Suprapubic skin (tissue), 4 donors: ENCODE measurements at places on chromosomes 7 and 10. TPM values are rescaled to one million over a fixed set of nuclear protein-coding genes. Genes with fewer than 3 reads are reported as not detected.

DNA sequence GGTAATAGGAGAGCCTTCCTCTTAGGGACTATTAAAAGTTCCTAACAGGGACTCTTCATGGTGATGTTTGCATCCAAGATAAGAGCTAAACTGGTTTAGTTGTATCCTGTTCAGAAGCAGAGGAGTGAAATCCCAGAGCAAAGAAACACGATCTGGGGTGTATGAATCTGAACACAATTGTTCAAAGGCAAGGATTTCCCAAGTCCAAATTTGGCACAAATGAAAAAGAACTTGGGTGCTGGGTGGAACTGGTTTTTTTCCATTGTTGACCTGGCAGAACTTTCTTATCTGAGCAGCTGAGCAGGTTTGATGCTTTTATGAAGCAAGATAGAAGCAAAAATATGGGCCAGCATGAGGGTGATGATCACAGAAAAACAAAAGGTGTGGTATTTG, 6.0 kb downstream of the AGFG2 start:
- H3K4me1 ChIP-seq: peaks cover 64% of the 10 kb centered on the region
- peak overlapping the region; percentile 88 for H3K27ac ChIP-seq
- no peaks in the 10 kb centered on the region for H3K27me3 ChIP-seq
- peak overlapping the region; percentile 14 for H3K4me3 ChIP-seq
- no peak for DNase-seq

DNA sequence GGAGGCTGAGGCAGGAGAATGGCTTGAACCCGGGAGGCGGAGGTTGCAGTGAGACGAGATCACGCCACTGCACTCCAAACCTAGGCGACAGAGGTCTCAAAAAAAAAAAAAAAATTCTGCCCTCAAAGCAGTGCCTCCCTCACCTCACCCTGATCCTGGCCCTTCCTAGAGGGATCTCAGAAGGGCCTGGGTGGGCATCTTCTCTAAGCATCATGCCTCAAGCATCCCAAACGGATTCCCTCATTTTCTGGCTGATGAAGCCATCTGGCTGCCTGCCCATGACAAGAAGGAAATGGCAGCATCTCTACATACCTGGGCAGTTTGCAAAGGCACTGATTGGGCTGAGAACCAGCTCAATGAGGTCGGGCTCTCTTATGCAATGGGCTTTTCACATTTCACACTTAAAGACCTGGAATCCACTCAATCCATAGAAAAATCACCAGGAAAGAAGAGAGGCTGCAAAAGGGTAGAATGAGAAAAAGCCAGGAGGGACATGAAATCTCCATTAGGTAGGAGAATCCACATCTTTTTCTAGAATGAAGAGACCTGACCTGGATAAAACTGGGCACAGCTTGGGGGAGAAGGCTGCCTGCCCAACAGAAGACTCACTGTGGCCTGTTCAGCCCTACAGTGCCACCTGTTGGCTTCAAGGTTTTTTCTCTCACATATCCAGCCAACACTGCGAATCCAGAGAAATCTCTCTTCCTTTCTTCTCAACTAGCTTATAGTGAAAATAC, 48.1 kb downstream of the PDLIM1 start:
- peaks cover 44% of the 10 kb centered on the region for H3K36me3 ChIP-seq
- H3K4me3 ChIP-seq: no peak overlapping the region
- DNase-seq: no peak
- H3K4me1 ChIP-seq: peaks cover 12% of the 10 kb centered on the region
- H3K27ac ChIP-seq: no peak overlapping the region

GRCh38 chr7:84043661-84044191, 150.9 kb downstream of the SEMA3A start:
- no peaks in the 10 kb centered on the region for H3K36me3 ChIP-seq
- no peak overlapping the region for H3K27ac ChIP-seq
- no peaks in the 10 kb centered on the region for H3K27me3 ChIP-seq
- no peak overlapping the region for H3K4me3 ChIP-seq
- no peaks in the 10 kb centered on the region for H3K4me1 ChIP-seq

DNA sequence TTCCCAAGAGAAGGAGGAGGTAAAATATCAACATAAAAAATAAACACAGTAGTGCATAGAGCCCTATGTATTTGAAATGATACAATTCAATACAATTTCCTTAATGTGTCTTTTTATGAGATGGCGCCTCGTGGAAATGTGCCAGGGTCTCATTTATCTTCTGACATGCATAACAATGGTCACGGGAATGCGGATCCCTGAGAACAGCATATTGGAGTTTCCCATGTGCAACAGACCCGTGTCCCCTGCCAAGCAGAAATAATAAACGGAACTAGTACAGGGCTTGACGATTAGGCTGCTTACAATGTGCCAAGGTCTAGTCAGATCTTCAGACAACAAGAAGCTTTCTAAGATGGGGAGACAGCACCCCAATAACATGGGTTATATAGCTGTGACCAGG, 217.9 kb downstream of the ARHGAP21 start:
- no peak overlapping the region for H3K4me3 ChIP-seq
- H3K36me3 ChIP-seq: peaks cover 10% of the 10 kb centered on the region
- H3K27me3 ChIP-seq: no peaks in the 10 kb centered on the region
- no peak for DNase-seq

Gene DOCK4
- 7.5 TPM for total RNA-seq

Gene SPDYE6
- total RNA-seq: not detected

Gene STX1A
- 6.0 TPM for total RNA-seq
